ENCODE measurements at places on chromosomes 5 and 9. TPM values are rescaled to one million over a fixed set of nuclear protein-coding genes. Genes with fewer than 3 reads are reported as not detected.

Gene TRPM3
- total RNA-seq, result 3.3 TPM

Gene IDNK
- 1.5 TPM for total RNA-seq

Gene PCDHA9
- total RNA-seq, result 0.35 TPM

DNA sequence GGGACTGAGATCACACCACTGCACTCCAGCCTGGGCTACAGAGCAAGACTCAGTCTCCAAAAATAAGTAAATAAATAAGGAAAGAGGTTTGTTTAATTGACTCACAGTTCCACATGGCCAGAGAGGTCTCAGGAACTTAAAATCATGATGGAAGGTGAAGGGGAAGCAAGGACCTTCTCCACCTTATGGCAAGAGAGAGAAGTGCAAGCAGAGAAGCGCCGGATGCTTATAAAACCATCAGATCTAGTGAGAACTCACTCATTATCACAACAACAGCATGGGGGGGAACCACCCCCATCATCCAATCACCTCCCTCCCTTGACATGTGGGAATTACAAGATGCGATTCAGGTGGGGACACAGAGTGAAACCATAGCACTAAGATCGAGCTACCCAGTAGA, 22.8 kb upstream of the RGMB start:
- H3K4me3 ChIP-seq, result no peak overlapping the region
- H3K27ac ChIP-seq, result no peak overlapping the region
- H3K36me3 ChIP-seq, result no peaks in the 10 kb centered on the region
- no peaks in the 10 kb centered on the region for H3K27me3 ChIP-seq

DNA sequence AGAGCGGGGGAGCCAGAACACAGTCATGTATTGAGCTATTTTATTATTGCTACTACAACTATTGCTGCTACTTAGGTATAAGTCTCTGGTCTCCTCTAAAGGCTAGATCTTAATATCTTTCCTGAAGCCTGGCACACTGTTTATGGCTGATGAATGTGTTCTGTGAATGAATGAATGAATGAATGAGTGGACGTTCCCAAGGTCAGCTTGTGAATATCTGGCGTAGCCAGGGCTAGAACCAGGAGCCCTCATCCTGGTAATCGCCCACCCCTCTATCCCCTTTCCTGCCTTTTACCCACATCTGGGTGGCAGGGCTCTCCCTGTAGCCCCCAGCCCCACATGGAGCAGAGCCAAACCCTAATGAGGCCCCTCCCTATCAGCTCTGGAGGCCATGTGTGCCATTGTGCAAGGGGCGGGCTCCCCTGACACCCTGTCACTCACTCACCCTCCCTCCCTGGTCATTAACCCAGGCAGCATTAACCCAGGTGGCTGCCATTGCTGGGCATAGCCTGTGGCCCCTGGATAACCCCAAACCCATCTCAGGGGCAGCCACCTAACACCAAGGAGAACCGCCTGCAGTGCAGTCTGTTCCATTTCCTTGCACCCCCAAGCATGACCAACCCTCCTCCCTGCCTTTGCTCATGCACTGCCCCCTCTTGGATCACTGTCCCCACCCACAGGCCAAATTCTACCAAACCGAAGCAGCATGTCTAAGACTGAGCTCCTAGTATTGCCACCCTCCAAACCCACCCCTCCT, 2.0 kb upstream of the AKNA start:
- no peak overlapping the region for H3K4me3 ChIP-seq
- H3K36me3 ChIP-seq, result no peaks in the 10 kb centered on the region
- H3K27ac ChIP-seq, result no peak overlapping the region
- no peak for DNase-seq
- no peaks in the 10 kb centered on the region for H3K27me3 ChIP-seq
- H3K4me1 ChIP-seq, result peaks cover 31% of the 10 kb centered on the region

GRCh38 chr5:147547730-147548129, 37.9 kb upstream of the DPYSL3 start:
- no peaks in the 10 kb centered on the region for H3K4me1 ChIP-seq
- H3K4me3 ChIP-seq, result no peak overlapping the region
- no peak overlapping the region for H3K27ac ChIP-seq
- H3K36me3 ChIP-seq, result no peaks in the 10 kb centered on the region
- DNase-seq, result no peak

DNA sequence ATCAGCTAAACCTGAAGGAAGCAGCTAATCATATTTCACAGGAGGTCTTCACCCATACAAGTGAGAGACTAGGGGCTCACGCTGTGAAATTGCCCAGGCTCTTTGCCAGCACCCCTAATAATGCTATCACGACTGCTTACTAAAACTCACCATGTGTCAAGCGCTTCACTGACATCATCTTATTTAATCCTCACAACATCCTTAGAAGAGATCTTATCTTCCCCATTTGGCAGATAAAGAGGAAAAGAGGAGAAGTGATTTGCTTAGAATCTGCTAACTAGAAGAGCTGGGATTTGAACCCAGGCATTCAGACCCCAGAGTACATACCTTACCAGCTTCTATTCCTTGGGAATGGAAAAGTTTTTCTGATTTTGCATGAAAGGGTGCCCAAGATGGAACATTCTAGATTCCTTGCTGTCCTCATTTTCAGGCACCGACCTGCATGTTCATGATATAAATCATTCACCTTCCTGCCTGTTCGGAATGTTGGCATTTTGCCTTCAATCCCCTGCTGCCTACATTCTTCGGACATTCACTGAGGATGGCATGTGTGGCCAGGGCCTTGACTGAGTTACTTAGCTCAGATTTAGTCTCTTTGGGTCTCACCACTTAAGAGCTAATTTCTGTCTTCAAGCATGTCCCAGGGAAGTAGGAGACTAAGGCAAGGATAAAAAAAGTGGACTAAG, 88.1 kb downstream of the SH3TC2 start:
- H3K27me3 ChIP-seq, result no peaks in the 10 kb centered on the region
- no peak overlapping the region for H3K4me3 ChIP-seq
- no peak overlapping the region for H3K27ac ChIP-seq
- H3K36me3 ChIP-seq, result no peaks in the 10 kb centered on the region
- no peak for DNase-seq

DNA sequence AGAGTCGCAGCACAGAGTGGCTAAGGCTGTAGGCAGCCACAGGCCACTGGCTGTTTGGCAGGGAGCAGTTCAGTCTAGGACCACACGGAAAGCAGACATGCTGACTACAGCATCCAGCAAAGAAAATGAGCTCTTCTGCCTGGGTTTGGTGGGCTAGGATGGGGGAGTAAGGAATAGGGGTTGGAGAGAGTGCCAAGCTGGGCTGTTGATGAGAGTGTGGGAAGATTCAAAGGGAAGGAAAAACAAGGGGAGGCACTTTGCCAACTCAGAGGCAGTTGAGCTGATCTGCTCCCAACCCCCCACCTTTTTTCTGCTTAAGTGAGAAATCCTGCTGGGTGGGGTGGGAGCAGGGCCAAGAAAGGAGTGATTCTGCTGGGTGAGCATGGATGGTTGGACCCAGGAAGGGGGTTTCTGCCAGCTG, 35.9 kb downstream of the SVEP1 start:
- no peak overlapping the region for H3K4me3 ChIP-seq
- peaks cover 6% of the 10 kb centered on the region for H3K4me1 ChIP-seq
- no peaks in the 10 kb centered on the region for H3K27me3 ChIP-seq

- H3K36me3 ChIP-seq, result no peaks in the 10 kb centered on the region
- peaks cover 11% of the 10 kb centered on the region for H3K4me1 ChIP-seq
- H3K27ac ChIP-seq, result peak overlapping the region; percentile 68
- H3K27me3 ChIP-seq, result no peaks in the 10 kb centered on the region
- peak; percentile 21 for DNase-seq
- no peak overlapping the region for H3K4me3 ChIP-seq
These were observed 12.5 kb downstream of the NINJ1 start for GRCh38 chr9:93121316-93122241.

GRCh38 chr5:103829585-103829984, 267.0 kb upstream of the NUDT12 start:
- H3K4me1 ChIP-seq, result no peaks in the 10 kb centered on the region
- H3K4me3 ChIP-seq, result no peak overlapping the region
- no peak overlapping the region for H3K27ac ChIP-seq
- H3K27me3 ChIP-seq, result no peaks in the 10 kb centered on the region

DNA sequence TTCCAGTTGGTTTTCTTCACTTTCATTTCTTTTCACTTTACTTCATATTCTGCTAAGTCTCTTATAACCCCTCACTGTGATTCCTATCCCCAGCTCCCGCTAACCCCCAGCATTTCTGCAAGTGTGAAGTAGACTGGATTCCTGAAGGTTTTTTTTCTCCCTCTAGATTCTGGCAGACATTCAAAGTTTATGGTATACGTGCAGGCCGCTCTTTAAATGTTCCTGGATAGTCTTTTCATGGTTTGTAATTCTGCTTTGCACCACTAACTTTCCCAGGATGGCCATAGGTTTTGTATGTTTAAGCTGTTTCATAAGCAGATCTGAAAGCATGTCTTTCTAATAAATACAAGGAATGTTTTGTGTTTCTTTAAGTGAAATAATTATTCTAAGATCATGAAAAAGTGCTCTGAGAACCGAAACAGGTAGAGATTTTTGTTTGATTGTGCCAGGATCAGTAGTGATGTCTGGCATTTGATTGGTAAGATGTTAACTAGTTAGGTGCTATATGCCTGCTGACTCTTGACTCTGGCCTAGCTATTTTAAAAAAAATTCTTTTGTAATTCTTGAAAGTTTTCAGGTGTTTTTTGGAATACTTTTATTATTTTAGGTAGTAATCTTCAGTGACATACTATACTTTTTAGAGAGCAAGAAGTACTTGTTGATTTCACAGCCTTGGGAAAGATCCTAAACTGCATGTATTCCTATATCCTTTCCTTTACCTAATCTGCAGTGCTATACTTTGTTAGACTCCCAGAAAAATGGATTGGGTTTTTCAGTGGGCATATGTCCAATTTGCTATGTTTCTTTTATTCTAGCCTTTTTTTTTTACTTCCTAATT, 29.7 kb downstream of the CNOT6 start:
- DNase-seq, result no peak
- H3K36me3 ChIP-seq, result no peaks in the 10 kb centered on the region
- no peak overlapping the region for H3K4me3 ChIP-seq
- H3K4me1 ChIP-seq, result peaks cover 12% of the 10 kb centered on the region

DNA sequence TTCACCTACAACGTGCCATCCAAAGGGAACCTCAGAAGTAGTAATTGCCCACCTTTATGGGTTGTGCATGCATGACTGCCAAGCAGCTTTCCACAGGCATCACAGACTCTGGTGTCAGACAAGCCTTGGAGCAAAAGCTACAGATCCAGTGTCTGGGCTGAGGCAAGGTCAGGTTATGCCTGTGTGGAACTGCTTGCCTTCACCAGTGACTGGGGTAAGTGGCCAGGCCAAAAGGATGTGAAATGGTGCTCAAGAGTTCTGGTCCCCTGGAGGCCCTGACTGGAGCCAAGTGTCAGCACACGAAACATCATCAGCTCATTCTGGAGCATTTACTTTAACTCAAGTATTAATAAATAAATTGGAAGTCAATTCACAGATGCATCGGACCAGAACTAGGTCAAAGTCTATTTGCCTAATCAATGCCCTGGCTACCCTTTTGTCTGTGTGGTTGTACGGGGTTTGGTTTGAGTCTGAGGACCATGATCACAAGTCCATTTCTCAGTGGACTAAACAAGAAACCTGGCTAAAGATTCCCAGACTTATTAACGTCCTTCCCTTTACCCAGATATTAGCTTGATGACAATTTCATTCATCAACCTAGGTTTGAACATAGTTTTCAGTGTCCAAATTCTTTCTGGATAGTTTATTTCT, 41.5 kb upstream of the ZBED3 start:
- no peak for DNase-seq
- H3K4me1 ChIP-seq, result no peaks in the 10 kb centered on the region
- no peak overlapping the region for H3K4me3 ChIP-seq

DNA sequence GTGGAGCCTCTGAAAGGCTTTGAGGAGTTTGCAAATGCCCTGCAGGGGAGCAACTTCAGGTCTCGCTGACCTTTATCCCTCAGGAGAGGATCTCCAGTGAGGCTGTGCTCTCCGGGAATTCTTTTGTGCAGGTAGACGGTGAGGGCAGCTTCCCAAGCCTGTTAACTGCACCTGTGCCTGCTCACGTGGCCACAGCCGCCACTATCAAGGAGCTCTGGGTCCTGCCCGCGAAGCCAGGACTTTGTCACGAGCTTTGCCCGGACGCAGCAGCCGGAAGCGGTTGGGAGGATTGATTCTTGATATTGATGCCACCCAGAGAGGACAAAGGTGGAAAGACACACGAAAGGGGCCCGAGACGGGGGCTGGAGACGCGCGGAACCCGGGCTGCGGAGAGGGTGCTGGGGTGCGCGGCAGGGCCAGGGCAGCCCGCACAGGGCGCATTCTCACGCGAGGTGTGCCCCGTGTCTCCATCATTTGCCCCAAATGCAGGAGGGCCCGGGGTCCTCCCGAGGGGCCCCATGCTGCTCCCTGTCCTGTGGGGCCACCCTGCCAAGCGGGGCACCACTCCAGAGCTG, 18.2 kb downstream of the SLC9A3 start:
- H3K36me3 ChIP-seq, result no peaks in the 10 kb centered on the region
- H3K4me3 ChIP-seq, result no peak overlapping the region
- no peak for DNase-seq

All from ovary (tissue), 10 donors.